ENCODE measurements at places on chromosomes 11 and 22. TPM values are rescaled to one million over a fixed set of nuclear protein-coding genes. Genes with fewer than 3 reads are reported as not detected.

The TYR gene
- not detected for total RNA-seq

The EIF4G2 gene
- 304 TPM for total RNA-seq

The TSPAN18 gene
- 0.90 TPM for total RNA-seq

The OR5A1 gene
- total RNA-seq: 0.07 TPM

The PHOX2A gene
- total RNA-seq: not detected

The TBX10 gene
- not detected for total RNA-seq

The SLC22A8 gene
- not detected for total RNA-seq

The PKP3 gene
- 0.76 TPM for total RNA-seq

The NF2 gene
- total RNA-seq: 19.0 TPM

The TMEM109 gene
- 42.3 TPM for total RNA-seq

The OR2D2 gene
- total RNA-seq: 0.71 TPM

The P2RX6 gene
- 2.0 TPM for total RNA-seq

The OR4D5 gene
- total RNA-seq: not detected

The PGA5 gene
- not detected for total RNA-seq

The DERL3 gene
- 16.3 TPM for total RNA-seq

The GALNT18 gene
- total RNA-seq: not detected

The OR56A1 gene
- not detected for total RNA-seq

The FAM83F gene
- 0.07 TPM for total RNA-seq

The TESMIN gene
- 0.36 TPM for total RNA-seq

The CHRDL2 gene
- total RNA-seq: not detected

The FIBIN gene
- total RNA-seq: not detected

The FIBP gene
- total RNA-seq: 207 TPM

The ACP2 gene
- 20.7 TPM for total RNA-seq

The SLCO2B1 gene
- total RNA-seq: not detected

The CARD10 gene
- total RNA-seq: not detected

The UBASH3B gene
- total RNA-seq: 3.9 TPM

The NXPE4 gene
- total RNA-seq: not detected

The DDI1 gene
- not detected for total RNA-seq

The ZP1 gene
- total RNA-seq: not detected

The VSIG10L2 gene
- not detected for total RNA-seq

The SHISA8 gene
- total RNA-seq: 3.2 TPM

The ANGPTL5 gene
- not detected for total RNA-seq

The DCHS1 gene
- total RNA-seq: 0.04 TPM

The GDPD4 gene
- total RNA-seq: not detected

The THAP12 gene
- 126 TPM for total RNA-seq

The CCDC87 gene
- total RNA-seq: 0.22 TPM

The RFPL3 gene
- total RNA-seq: not detected

The GRK3 gene
- total RNA-seq: 1.4 TPM

The EWSR1 gene
- 281 TPM for total RNA-seq

The SLC37A2 gene
- total RNA-seq: 0.41 TPM

The CCDC81 gene
- total RNA-seq: 1.2 TPM

The LYVE1 gene
- total RNA-seq: not detected

The MN1 gene
- total RNA-seq: 0.07 TPM

The LMO2 gene
- total RNA-seq: 0.34 TPM

The KCNJ1 gene
- total RNA-seq: not detected

The MS4A6A gene
- not detected for total RNA-seq

The OR6M1 gene
- total RNA-seq: not detected
